Activated CD4-positive, alpha-beta T cell treated with anti-CD3 and anti-CD28 coated beads for 48 hours (primary cell): ENCODE measurements at places on chromosomes 1 and 21.
A peak's percentile ranks its signal among the peaks of the same experiment; 100 is the strongest.

DNA sequence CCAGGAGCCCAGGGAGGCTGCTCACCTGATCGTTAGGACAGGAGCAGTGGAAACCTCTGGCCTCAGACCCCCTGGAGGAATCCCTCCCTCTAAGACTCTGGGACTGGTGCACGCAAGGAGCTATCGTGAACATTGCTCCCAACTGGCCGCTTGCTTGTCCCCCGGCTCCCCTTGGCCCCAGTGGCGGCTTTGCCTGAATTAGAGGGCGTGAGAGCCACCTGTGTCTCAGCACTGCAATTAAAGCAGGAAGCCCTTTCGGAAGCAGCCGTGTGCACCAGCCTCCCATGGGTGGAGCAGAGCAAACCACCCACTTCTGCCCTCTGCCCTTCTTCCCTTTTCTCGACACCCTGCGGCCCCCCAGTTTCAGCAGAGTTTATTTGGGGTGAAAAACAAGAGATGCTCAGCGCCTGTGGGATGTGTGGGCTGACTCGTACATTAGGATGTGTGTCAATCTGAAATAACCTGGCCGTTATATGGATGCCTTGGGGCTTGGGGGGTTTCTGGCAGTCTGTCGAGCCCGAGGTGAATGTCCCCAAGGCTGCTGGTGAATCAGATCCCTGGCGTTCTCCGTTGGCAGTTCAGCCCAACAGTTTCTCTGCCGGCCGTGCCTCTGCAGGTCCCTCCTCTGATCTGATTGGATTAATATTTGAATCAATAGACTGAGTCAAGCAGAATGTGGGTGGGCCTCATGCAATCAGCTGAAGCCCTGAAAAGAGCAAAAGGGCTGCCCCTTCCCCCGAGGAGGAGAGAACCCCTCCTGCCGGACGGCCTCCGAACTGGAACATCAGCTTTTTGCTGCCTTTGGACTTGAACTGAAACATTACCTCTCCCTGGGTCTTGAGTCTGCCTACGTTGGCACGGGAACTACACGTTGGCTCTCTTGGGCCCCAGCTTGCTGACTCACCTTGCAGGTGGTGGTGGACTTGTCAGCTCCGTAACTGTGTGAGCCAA, 7.3 kb upstream of the UMODL1 start:
- DNase-seq = peak; percentile 74

DNA sequence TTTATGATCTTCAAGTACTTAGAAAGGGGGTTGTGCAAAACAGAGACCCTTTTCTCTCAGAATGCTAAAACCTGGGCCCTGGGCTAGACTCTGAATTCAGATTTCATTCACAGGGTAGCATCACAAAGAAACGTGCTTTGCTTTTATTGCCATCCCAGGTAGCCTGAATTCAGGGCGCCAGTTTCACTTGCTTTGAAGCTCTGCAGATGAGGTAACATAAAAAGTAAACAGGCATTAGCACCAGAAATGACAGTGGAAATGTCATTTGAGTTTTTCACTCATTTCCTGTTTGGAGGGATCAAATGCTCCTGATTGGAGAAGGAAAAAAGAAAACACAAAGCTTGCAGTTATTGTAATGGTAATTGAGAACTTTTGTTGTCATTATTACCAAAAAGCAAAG, 2.6 kb downstream of the SYPL2 start:
- DNase-seq = no peak

GRCh38 chr1:2927393-2928360, 93.6 kb upstream of the ACTRT2 start:
- DNase-seq = no peak

DNA sequence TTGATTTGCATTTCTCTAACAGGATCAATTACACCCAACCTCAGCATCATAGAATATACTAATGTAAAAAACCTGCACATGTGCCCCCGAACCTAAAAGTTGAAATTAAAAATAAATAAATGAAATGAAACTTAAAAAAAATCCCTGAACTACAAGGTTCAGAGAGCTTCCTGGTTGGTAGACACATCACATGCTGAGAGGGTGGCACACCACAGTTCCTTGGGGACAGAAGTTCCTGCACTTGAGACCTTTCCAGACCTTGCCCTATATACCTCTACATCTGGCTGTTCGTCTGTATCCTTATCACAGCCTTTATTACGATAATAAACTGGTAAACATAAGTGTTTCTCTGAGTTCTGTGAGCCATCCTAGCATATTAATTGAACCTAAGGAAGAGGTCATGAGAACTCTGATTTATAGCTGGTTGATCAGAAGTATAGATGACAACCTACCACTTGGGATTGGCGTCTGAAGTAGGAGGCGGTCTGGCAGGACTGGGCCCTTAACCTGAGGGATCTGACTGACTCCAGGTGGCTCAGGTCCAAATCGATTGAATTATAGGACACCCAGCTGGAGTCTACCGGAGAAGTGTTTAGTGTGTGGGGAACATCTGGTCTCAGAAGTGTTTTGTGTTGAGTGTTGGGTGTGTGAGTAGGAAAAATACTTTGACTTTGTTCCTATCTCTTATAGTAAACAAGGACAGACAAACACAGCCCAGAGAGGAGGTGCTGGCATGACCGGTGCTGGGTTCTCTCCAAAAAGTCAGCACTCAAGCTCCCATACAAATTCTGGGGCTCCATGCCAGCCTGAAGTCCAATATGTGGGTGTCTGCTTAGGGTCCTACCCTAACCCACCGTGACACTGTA, 19.0 kb downstream of the C1orf115 start:
- no peak for DNase-seq

- DNase-seq = no peak
These were observed 50.4 kb downstream of the ATP5PO start for GRCh38 chr21:33865176-33865575.

- peak; percentile 25 for DNase-seq
These were observed 119.0 kb downstream of the GREM2 start for GRCh38 chr1:240492832-240493440.

GRCh38 chr1:13770743-13771142, 70.8 kb downstream of the PRDM2 start:
- no peak for DNase-seq

- no peak for DNase-seq
These were observed 18.5 kb upstream of the LYPLAL1 start for GRCh38 chr1:219155135-219155534.

- DNase-seq = no peak
These were observed 18.1 kb downstream of the MAPKAPK2 start for GRCh38 chr1:206702803-206703202.

DNA sequence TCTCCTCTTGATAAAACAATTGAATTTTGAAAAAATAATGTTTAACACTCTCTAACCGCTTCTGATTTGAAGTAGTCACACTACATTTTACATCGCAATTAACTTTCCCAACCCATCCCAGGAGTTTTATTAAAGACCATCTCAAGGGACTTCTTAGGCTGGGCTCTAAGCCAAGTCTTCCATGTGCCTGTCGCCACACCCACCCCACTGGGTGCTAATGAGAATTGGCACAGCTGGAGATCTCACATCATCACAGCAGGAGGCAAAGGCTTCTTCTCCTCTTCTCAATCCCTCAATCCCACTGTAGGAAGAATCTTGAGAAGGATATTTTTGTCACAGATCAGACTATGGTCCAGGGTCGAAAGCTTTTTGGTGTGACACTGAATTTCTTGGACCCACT, 328.9 kb downstream of the NUF2 start:
- no peak for DNase-seq

GRCh38 chr1:85396194-85396593, 68.8 kb downstream of the DDAH1 start:
- DNase-seq = no peak

DNA sequence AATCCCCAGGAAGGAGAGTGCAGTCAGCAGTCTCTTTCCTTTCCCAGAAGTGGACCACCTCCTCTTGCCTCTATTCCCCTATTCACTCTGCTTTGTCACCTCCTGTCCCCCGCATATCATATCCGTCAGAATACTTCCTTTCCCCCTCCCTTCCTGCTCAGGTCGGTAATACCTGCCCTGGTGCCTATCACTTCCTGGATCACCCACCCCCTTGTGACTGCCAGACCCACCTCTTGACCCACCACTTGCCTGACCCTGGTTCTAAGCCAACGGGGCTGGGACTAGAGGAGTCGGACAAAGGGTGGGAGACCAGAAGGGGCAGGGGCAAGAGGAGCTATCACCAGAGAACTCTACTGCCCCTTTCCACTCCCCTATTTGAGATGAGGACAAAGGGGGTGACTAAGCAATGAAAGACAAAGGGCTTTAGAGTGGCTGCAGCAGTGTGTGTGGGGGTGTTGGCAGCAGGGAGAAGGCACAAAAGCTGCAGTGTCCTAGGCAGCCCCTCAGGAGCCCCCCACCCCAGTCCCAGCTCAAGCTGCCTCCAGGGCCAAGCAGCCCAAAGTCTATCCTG, 1.7 kb upstream of the ADAMTS4 start:
- DNase-seq = no peak

GRCh38 chr1:207073906-207074820, 14.5 kb upstream of the C4BPB start:
- DNase-seq = no peak

DNA sequence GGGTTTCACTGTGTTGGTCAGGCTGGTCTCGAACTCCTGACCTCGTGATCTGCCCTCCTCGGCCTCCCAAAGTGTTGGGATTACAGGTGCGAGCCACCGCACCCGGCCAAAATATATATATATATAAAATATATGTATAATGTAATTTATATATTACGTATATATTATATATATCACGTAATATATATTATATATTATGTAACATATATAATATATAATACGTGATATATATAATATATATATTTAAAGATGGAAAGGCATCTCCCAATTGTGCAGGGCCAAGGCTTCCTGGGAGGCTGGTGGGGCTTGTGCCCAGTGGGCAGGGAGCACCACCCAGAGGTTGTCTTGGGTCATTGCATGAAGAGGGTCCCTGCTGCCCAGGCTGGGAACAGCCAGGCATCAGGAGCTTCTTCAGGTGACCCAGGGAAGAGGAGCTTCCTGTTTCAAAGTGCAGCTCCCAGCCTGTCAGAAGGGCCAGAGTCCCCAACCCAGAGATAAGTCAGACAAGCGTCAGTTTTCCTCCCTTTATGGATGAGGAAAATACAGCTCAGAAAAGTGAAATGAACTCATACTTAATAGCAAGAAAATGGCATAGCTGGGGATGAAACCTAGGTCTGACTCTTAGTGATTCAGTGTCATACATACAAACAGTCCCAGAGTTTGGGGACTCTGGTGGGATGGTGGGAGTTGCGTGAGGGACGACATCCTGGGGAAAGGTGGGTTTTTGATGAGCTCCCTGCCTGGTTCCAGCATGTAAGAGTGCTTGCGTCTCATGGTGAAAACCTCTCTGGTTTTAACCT, 12.0 kb downstream of the UBE2Q1 start:
- DNase-seq = peak; percentile 75

DNA sequence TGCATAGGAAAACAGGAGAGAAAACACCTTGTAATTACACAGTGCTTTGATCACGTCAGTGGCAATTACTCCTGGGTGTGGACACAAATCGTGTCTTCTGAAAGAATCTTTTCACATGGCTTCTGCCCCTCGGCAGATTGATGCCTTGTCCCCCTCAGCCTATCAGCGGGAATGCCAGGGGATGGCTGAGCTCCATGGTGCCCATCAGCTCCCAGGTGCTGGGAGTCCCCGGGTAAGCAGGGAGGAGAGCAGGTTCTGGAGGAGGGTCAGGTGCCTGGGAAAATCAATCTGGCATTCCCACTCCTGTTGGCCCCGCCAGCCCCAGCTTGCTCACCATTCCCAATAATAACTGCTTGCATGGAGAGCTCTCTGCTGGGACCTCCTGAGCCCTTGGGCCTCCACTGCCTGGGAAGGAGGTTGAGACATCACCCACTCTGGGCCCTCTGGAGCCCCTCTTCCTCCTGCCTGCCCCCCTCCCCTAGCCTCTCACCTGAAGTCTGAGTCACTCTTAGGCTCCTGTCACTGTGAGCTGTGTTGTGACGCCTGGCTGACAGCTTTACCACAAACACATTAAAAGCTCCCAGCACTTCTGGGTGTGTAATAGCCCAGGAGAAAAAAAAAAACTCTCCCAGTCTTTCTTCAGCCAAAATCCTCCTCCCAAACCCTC, 4.9 kb downstream of the CAMK2N1 start:
- no peak for DNase-seq

DNA sequence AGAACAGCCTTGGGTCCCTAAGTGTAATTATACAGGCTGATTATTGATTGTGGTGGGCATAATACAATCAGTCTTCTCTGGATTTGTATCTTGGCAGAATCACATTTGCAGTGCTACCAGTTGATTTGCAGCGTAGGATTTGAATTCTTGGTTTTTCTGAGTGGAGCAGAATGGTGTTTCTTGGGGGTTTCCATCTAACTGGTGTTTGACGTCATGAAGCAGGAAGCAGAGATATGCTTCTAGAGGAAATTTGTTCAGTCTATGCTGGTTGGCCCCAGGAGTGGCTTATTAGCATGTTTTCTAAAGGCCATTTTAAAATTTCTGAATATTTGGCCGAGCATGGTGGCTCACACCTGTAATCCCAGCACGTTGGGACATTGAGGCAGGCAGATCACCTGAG, 3.4 kb downstream of the CTTNBP2NL start:
- no peak for DNase-seq

GRCh38 chr1:246221485-246222255, 285.4 kb downstream of the SMYD3 start:
- DNase-seq = no peak

DNA sequence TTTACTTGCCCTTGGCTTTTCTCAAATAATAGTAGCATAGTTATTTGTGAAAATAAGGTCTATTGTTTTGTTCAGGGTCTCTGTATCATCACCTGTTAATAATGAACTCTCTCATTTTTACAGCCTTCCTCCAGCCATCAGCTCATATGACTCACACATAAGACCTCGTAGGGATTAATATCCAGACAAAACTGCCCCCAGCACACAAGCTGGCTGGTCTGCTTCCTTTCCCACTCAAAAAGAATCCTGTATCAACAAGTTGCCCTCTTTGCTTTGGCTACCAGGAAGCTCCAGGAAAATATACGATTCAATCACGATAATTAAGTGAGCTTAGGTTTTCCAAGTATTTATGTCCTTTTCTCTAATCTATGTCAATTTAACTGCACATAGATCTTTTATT, 119.2 kb downstream of the DMRTB1 start:
- DNase-seq = no peak

- DNase-seq = no peak
These were observed 51.3 kb upstream of the LYST start for GRCh38 chr1:235918032-235918431.
